ENCODE measurements at places on chromosomes 4 and X. TPM values are rescaled to one million over a fixed set of nuclear protein-coding genes. Genes with fewer than 3 reads are reported as not detected.

- no peak overlapping the region for H3K4me3 ChIP-seq
- H3K27ac ChIP-seq, result peak overlapping the region; percentile 23
- peak; percentile 86 for DNase-seq
- H3K4me1 ChIP-seq, result peaks cover 13% of the 10 kb centered on the region
- peaks cover 19% of the 10 kb centered on the region for H3K36me3 ChIP-seq
Observed at GRCh38 chr4:39469429-39470077, 10.7 kb downstream of the LIAS start.

- DNase-seq, result no peak
- H3K27me3 ChIP-seq, result no peaks in the 10 kb centered on the region
- H3K4me1 ChIP-seq, result no peaks in the 10 kb centered on the region
- H3K27ac ChIP-seq, result no peak overlapping the region
- H3K36me3 ChIP-seq, result no peaks in the 10 kb centered on the region
- no peak overlapping the region for H3K4me3 ChIP-seq
Observed at GRCh38 chrX:72050011-72050410, 81.7 kb downstream of the RTL5 start.

SH3TC1 gene
- total RNA-seq, result 12.5 TPM

GRCh38 chr4:184409911-184410692, 64.2 kb downstream of the IRF2 start:
- no peaks in the 10 kb centered on the region for H3K27me3 ChIP-seq
- H3K4me1 ChIP-seq, result no peaks in the 10 kb centered on the region
- DNase-seq, result no peak
- H3K4me3 ChIP-seq, result no peak overlapping the region

PGRMC1 gene
- 81.6 TPM for total RNA-seq

FRG2 gene
- not detected for total RNA-seq

SRPK3 gene
- not detected for total RNA-seq

MAGIX gene
- total RNA-seq, result 2.6 TPM

DNA sequence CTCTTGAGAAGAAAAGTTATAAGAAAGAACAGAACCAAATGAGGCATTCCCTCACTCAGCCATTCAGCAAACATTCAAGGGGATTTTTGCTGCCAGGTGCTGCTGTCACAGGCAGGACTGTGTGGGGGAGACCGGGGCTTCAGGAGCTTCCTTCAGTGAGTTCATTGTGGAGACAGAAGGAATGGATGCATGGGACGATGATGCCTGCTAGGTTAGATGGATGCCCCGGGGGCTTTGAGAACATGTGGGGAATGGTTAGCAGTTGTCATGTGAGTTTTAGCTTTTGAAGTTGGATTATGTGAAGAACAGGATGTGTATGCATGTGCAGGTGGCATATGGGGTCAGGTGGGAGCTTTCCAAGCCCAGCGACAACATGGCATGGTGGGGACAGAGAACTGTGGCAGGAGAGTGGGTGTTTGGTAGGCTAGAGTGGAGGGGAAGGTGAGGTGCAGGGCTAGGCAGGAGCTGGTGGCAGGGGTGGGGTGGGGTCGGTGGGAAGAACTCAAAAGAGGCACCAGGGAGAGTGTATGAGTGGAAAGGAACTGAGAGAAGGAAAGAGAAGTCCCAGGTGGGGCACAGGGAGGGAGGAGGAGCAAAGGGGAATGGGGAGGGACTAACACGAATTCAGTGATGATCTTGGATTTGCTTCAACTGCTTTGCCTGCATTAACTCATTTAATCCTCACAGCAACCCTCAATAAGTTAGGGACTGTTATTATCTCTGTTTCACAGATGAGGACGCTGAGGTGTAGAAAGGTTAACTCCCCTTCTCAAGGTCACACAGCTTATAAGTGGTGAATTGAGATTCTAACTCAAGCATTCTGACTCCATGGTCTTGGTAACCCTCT, 8.4 kb downstream of the DCUN1D4 start:
- no peaks in the 10 kb centered on the region for H3K27me3 ChIP-seq
- H3K4me3 ChIP-seq, result no peak overlapping the region
- no peak overlapping the region for H3K27ac ChIP-seq
- DNase-seq, result no peak
- no peaks in the 10 kb centered on the region for H3K36me3 ChIP-seq

DNA sequence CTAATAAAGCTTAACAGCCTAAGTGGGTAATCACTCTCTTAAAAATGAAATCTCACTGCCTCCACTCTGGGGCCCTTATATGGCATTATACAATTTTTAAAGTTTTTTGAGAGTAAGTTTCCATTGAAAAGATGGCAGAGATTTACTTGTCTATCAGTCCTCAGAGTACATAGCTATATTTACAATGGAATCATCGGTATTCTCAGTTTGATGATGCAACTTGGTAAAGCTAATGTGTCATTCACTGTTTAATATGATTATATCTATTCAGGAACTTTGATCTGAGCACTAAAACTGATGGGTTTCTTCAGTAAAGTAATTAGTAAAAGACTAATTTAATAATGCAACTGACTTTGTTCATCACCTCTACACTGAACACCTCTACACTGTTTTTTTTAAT, 51.6 kb downstream of the CT47B1 start:
- H3K27ac ChIP-seq, result no peak overlapping the region
- H3K4me1 ChIP-seq, result no peaks in the 10 kb centered on the region

- no peak overlapping the region for H3K27ac ChIP-seq
- DNase-seq, result no peak
- H3K4me1 ChIP-seq, result no peaks in the 10 kb centered on the region
- H3K4me3 ChIP-seq, result no peak overlapping the region
Observed at GRCh38 chr4:108885211-108885610, 122.4 kb upstream of the ETNPPL start.

PABPC4L gene
- not detected for total RNA-seq

HSFX2 gene
- total RNA-seq, result not detected

GRCh38 chr4:7797330-7797729, 142.3 kb downstream of the AFAP1 start:
- H3K4me3 ChIP-seq, result no peak overlapping the region
- peaks cover 9% of the 10 kb centered on the region for H3K36me3 ChIP-seq
- no peaks in the 10 kb centered on the region for H3K4me1 ChIP-seq
- no peak overlapping the region for H3K27ac ChIP-seq

GRCh38 chrX:10280071-10280470, 123.3 kb downstream of the CLCN4 start:
- no peaks in the 10 kb centered on the region for H3K4me1 ChIP-seq
- H3K4me3 ChIP-seq, result no peak overlapping the region
- no peaks in the 10 kb centered on the region for H3K36me3 ChIP-seq
- H3K27me3 ChIP-seq, result no peaks in the 10 kb centered on the region
- no peak overlapping the region for H3K27ac ChIP-seq
- no peak for DNase-seq

- H3K4me3 ChIP-seq, result no peak overlapping the region
- no peaks in the 10 kb centered on the region for H3K36me3 ChIP-seq
- H3K27me3 ChIP-seq, result no peaks in the 10 kb centered on the region
- H3K27ac ChIP-seq, result no peak overlapping the region
- no peak for DNase-seq
Observed at GRCh38 chr4:86688026-86688425, 93.9 kb downstream of the PTPN13 start.

- no peaks in the 10 kb centered on the region for H3K27me3 ChIP-seq
- no peaks in the 10 kb centered on the region for H3K36me3 ChIP-seq
- no peak for DNase-seq
- H3K4me1 ChIP-seq, result no peaks in the 10 kb centered on the region
- no peak overlapping the region for H3K27ac ChIP-seq
Observed at GRCh38 chr4:114890773-114891172, 222.6 kb downstream of the NDST4 start.

XAGE1A gene
- not detected for total RNA-seq

TMEM271 gene
- not detected for total RNA-seq

DNA sequence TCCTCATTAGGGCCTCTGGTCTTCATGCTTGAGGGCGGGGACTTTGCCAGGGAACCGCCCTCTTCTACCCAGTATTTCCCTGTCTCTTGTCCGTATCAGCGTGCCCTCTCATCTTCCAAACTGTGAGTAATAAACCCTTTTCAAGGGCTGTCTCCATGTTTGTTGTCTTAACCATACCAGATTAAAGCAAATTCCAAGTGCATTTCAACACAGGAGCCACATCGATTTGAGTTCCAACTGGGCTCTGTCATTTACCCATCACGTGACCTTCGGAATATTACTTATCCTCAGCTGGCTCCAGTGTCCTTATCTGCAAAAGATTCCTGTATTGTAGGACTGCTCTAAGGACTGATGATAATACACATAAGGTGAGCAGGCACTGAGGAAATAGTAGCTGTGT, 6.4 kb upstream of the PHEX start:
- no peaks in the 10 kb centered on the region for H3K27me3 ChIP-seq
- no peak overlapping the region for H3K4me3 ChIP-seq
- DNase-seq, result no peak
- H3K27ac ChIP-seq, result no peak overlapping the region
- no peaks in the 10 kb centered on the region for H3K4me1 ChIP-seq
- no peaks in the 10 kb centered on the region for H3K36me3 ChIP-seq

TSR2 gene
- total RNA-seq, result 27.9 TPM

SPATA18 gene
- total RNA-seq, result 0.47 TPM

DNA sequence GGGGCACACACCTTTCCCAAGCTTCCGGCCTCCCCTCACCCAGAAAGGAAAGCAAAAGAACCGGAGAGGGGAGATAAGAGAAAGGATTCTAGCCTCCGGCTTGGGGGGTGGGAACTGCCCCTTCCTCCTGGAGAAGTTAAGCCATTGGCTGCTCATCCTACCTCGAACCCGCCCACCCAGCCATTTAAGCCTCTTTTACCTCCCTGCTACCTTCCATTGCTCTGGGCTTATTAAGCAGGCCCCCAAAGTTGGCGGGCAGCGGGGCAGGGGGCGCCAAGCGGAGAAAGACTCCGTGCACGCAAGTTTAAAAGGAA, 2.3 kb downstream of the MAML3 start:
- no peaks in the 10 kb centered on the region for H3K36me3 ChIP-seq
- peak overlapping the region; percentile 80 for H3K4me3 ChIP-seq
- peak; percentile 75 for DNase-seq
- peak overlapping the region; percentile 90 for H3K27ac ChIP-seq
- H3K27me3 ChIP-seq, result no peaks in the 10 kb centered on the region

All from HCT116 (cell line).